ENCODE measurements at places on chromosomes 11 and 22.
A peak's percentile ranks its signal among the peaks of the same experiment; 100 is the strongest.

- no peak for DNase-seq
Observed at GRCh38 chr11:133443206-133443747, 89.0 kb downstream of the OPCML start.

DNA sequence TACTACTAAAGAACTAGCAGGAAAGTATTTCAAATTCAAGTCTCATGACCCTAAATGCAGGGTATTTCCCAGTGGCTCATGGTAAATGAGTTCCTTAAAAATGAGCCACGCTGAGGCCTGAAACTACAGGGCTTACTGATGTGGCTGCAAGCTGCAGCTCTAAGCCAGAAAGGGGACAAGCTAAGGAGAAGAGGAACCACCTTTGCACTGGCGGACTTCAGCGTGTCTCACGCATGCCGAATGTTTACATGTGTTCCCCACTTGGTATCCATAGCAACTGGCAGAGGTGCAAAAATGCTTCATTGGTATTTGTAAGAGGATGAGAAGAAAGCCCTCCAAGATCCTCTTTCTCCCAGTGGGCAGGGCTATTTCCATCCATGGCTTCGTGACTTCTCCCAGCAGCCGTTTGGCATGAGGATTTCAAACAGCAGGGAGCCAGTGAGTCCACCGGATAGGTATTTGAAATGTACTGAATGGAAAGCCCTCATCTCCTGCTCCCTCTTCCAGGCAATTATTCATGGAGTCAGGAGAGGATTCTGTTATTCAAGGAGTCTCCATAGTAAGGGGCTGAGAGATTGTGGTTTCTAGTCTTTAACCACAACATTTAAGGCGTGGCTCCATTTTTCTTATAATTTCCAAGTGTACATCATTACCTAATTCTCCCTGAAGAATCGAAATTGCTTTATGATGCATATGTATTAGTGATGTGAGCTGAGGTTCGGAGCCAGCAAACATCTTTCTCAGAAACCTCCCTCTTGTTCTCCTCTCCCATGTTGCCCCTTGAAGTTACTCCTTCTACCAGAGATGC lies 55.3 kb upstream of the CD44 start:
- peak; percentile 75 for DNase-seq

- no peak for DNase-seq
Observed at GRCh38 chr11:62677714-62678113, 1.2 kb downstream of the UBXN1 start.

- no peak for DNase-seq
Observed at GRCh38 chr11:107594736-107595135, 3.8 kb downstream of the ELMOD1 start.

GRCh38 chr11:67418476-67419281 lies 3.2 kb downstream of the CARNS1 start:
- DNase-seq = peak; percentile 71

Data from activated CD8-positive, alpha-beta memory T cell treated with anti-CD3 and anti-CD28 coated beads, Interleukin-2, amount 50 U/mL, for 48 hours (primary cell).